ENCODE measurements at places on chromosomes 13 and 19.

DNA sequence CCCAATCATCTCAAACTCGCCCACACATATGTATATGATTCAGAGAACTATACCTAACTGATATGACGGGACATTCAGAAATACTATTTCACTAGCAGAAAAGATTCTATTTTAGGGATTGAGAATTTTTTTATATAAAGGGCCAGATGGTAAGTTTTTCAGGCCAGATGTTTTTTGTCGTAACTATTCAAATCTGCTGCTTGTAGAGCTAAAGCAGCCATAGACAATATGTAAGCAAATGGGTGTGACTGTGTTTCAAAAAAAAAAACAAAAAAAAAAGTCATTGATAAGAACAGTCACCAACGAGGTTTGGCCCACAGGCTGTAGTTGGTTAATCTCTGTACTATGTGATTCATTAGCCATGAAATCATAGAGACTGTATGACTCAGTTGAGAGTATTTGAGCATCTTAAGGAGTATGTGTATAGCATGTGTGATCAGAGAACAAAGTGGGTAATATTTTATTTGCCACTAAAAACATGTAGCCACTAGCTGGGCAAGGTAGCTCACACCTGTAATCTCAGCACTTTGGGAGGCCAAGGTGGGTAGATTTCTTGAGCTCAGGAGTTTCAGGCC lies 2724.7 kb downstream of the PCDH9 start:
- no peak for DNase-seq

- no peak for DNase-seq
These were observed 11.5 kb downstream of the UBXN6 start for GRCh38 chr19:4445963-4446703.

DNA sequence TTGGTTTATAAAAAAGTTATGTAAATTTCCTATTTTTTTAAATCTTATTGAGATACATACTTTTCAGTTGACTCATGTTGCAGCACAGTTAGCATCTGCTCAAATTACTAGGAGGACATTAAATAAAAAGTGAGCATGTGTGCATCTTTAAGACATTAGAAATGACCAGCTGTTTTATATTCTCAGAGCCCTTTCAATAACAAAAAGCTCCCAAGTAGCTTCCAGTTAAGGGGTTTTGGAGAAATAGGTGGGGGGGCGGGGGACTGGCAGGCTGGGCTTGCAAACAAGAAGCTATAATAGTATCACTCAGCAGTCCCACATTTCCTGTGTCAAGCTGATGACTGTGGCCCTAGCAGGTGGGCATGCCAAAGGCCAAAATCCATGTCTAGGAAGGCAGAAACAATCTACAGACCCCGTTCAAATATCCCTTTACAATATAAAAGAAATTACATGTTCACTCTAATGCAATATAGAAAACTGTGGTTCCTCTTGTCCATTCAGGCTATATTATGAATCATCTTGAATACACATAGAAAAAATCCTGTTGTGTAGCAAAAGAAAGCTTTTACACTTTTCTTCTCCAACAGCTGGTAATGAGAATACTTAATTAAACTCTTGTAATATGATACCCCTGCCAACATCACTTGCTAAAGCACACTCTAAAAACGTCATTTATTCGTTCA lies 1713.2 kb upstream of the SLC10A2 start:
- no peak for DNase-seq

- no peak for DNase-seq
These were observed 112.7 kb downstream of the OLFM4 start for GRCh38 chr13:53141336-53141735.

DNA sequence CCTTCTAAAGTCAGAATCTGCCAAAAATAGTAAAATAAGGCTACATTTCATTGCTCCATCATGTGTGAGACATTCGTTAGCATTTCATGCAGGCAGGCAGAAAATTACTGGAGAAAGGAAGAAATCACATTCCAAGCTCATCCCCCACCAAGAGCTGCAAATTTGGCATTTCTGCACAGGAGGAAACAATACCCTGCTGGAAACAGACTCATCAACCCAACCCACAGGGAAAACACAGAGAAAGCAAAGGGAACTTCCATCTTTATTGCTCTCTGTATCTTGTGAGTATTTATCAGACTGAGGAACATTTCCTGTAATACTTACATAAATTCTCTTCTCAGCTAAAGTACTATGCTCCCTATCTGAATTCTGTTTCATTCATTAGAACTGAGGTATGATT lies 95.7 kb downstream of the KCTD12 start:
- no peak for DNase-seq

DNA sequence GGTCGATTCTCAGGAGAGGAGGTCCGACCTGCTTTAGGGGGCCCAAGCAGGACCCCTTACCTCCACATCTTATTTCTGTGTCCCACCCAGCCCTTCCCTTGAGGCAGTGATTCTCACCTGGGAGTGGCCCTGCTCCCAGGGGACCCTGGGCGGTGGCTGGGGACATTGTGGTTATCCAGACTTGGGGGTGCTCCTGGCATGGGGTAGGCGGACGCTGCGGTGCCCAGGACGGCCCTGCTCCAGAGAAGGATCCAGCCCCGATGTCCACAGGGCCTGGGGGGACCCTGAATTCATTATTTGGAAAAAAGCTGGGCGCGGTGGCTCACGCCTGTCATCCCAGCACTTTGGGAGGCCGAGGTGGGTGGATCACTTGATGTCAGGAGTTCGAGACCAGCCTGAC lies 84.4 kb downstream of the GADD45B start:
- DNase-seq, result no peak

DNA sequence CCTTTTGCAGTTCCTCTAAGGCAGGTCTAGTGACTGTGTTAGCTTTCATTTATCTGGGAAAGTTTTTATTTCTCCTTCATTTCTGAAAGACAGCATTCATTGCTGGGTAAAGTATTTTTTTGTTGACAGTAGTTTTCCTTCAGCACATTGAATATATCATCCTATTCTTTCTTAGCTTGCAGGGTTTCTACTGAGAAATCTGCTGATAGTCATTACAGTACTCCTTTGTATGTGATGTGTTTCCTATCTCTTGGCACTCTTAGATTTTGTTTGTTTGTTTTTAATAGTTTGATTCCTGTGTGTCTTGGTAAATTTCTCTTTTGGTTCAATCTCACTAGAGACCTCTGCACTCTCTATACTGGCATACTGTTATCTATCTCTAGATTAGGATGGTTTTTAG lies 1667.9 kb downstream of the SLITRK1 start:
- no peak for DNase-seq

DNA sequence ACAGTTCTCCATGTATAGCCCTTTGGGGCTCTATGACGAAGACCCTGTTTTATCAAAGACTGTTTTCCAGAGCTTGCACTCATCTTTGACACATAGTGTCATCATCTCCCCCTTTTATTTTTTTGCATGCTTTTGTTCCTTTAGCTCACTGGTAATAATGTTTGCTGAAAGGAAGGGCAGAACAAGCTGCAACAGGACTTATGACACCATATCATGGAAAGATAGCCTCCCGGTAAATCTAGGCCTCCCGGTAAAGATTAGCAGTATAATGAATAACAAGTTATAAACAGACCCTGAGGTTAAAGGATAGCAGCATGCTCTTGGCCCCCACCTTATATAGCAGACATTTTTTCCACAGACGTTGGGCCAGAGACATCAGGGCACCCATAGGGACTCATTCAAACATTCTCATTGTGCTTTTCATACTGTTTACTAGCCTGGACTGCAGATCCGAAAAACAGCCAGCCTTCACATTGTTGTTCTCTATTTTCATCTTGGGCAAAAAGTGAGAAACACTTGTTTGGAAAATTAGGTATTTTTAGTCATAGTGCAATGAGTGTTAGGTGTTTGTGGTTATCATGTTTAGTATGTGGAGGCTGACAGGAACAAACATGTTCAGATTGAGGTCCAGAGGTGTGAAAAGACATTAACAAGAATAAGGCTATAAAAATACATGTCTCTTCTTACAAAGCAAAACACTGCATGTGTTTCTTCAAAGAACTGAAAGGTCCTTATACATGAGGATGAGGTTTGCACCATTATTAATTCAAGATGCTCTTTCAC lies 136.9 kb upstream of the SPRY2 start:
- no peak for DNase-seq

- no peak for DNase-seq
These were observed at the start of gene CACNG7 for GRCh38 chr19:53908935-53909415. Gene CACNG7, plus strand, starts transcription at chr19:53909278. Its CDS starts 3,554 bp downstream, at chr19:53912832.

DNA sequence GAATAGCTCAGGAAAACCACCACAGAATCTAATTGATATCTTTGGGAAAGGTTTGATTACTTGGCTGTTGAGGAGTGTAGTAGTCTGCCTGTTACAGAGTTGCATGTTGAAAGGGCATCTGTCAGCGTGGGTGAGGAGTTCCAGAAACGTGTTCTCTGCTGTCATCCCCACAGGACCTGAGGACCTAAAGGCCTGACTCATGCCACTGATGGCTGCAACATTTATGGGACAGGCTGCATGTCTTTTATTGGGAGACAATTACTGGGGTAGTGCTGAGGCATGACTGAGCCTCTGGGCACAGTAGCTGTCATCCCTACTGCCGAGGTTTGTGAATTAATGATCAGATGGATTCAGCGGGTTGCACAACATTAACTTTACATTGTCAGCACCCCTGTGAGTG lies 525.9 kb downstream of the GPC6 start:
- DNase-seq, result no peak

DNA sequence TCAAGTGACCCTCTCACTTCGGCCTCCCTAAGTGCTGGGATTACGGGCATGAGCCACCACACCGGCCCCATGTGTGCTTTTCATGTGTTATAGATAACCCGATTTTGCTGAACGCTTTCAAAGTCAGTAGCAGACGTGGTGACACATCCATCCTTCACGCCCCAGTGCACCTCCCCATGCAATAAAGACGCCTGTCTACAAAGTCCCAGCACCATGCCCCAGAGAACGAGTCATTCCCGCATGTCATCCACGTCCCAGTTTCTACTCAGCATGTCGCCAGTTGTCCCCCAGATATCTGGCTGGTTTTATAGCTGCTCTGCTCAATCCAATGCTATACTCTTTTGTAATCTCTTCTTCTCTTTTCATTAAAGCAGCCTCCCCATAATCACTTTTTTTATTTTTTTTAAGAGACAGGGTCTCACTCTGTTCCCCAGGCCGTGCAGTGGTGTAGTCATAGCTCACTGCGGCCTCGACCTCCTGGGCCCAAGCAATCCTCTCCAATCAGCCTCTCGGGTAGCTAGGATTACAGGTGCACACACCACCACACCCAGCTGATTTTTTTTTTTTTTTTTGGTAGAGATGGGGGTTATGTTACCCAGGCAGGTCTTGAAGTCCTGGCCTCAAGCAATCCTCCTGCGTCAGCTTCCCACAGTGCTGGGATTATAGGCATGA lies 42.5 kb downstream of the DNM2 start:
- no peak for DNase-seq

- no peak for DNase-seq
These were observed 38.0 kb downstream of the ITGBL1 start for GRCh38 chr13:101490406-101491015.

- DNase-seq, result no peak
These were observed 51.5 kb downstream of the ATP7B start for GRCh38 chr13:51959773-51960172.

DNA sequence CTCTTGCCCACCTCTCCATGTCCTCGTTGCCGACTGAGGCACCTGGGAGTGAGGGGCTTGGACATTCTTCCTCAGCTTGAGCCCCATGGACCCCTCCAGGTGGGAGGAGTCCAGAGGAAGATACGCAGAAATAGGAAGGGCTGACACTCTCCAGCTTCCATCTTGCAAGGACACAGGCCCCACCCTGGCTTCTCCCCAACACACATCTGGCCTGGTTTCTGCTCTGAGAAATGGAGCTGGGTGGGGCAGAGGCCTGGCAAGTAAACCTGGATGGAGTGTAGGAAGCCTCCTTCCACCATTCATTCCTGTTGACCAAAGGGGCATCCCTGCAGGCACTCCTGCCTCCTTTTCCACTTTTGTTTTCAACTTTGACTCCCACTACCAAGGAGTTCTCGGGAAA lies 50.5 kb downstream of the NFIX start:
- DNase-seq, result no peak

DNA sequence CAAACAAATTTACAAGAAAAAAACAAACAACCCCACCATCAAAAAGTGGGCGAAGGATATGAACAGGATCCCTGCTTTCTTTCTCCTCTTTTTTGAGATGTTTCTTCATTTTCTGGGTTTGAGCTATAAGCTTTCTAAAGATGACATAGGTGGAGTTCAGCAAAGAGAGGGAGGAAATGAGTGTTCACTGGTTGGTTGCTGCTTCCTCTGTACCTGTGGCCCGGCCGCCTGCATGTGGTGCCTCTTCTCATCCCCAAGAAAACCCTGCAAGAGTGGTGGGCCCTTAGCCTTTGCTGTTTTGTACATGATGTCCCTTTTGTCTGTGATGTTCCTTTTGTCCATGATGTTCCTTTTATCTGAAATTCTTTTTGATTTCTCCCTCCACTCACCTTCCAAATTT lies 178.4 kb upstream of the SERP2 start:
- DNase-seq, result no peak

DNA sequence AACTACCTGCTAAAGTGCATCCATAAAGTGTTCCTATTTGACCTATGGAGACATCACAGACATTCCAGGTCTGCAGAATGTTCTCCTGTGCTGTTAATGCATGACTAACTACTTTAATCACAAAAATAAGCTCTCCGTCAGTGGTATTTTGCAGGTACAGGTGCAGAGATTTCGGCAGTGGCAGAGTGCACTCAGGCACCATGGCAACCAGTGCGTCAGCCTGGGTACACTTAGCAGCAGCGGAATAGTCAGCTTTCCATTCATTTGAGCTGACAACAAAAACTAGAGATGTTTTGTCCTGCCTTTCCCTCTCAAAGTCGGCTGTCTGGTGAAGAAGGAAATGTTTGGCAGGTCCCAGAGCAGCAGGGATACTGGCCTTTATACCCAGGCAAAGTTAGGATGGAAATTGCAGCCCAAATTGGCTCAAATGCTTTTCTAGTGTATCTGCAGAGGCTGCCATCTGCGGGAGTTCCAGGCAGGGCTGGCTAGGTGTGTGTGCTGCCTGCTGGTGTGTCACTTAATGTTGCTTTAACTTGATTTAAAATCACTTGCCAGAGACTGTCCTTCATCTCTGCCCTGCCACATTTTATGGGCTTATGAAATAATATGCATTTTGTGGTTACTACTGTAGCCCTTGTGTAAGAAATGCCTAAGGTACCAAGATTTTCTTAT lies 195.8 kb downstream of the RAP2A start:
- no peak for DNase-seq

- no peak for DNase-seq
These were observed 65.7 kb downstream of the SOX1 start for GRCh38 chr13:112132619-112133018.

DNA sequence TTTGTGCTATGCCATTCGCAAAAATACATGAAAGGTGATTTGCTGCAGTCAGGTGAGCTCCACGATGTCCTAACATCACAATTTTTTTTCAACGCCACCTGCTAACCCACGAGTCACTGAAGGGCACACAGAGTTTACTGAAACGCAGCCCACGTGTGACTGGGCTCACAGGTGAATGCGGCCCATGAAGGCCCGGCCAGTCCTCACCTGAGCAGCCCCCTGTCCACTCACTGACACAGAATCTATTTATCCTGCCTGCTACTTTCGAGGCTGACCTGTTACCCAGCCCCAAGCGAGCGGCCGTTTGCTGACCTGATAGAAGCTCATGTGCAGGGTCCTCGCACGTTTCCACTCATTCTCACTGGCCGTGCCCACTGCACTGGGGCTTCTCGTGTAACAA lies 121.9 kb upstream of the SOX1 start:
- DNase-seq, result no peak
